ENCODE measurements at places on chromosomes 1 and 21.

- H3K27me3 ChIP-seq: no peaks in the 10 kb centered on the region
- H3K4me3 ChIP-seq: no peak overlapping the region
- DNase-seq: peak; percentile 82
- peaks cover 33% of the 10 kb centered on the region for H3K36me3 ChIP-seq
- H3K4me1 ChIP-seq: peaks cover 31% of the 10 kb centered on the region
- peak overlapping the region; percentile 79 for H3K27ac ChIP-seq
Observed at GRCh38 chr1:223739366-223740037, 27.2 kb downstream of the CAPN2 start.

GRCh38 chr1:167076136-167076710, 14.0 kb downstream of the GPA33 start:
- H3K4me1 ChIP-seq: no peaks in the 10 kb centered on the region
- no peak overlapping the region for H3K4me3 ChIP-seq
- H3K27ac ChIP-seq: no peak overlapping the region
- no peaks in the 10 kb centered on the region for H3K27me3 ChIP-seq
- H3K36me3 ChIP-seq: no peaks in the 10 kb centered on the region

DNA sequence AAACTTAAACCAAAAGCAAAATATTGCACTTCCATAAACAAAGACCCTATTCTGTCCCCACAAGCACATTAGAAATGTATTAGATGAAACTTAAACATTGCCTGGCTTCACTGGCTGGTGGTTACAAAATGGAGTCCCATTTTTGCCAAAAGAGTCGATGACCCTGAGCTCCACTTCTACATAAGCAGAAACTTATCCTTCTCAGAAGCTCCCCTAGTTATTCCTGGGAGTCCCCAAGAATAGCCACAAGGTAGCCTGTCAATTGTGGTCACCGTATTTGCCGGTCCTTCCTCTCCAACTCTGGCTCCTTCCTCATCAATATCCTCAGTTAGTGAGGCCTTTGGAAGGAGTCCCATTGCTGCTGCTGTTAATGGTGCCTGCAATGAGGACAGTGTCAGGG, 37.3 kb downstream of the CDCP2 start:
- no peak overlapping the region for H3K27ac ChIP-seq
- no peak for DNase-seq
- no peak overlapping the region for H3K4me3 ChIP-seq
- no peaks in the 10 kb centered on the region for H3K4me1 ChIP-seq
- H3K36me3 ChIP-seq: no peaks in the 10 kb centered on the region

- DNase-seq: no peak
- H3K4me3 ChIP-seq: no peak overlapping the region
- no peak overlapping the region for H3K27ac ChIP-seq
- peaks cover 12% of the 10 kb centered on the region for H3K36me3 ChIP-seq
- H3K27me3 ChIP-seq: no peaks in the 10 kb centered on the region
Observed at GRCh38 chr1:162570718-162571117, 9.2 kb downstream of the UAP1 start.

GRCh38 chr1:237562242-237562823, 328.4 kb downstream of the ZP4 start:
- no peaks in the 10 kb centered on the region for H3K4me1 ChIP-seq
- no peaks in the 10 kb centered on the region for H3K36me3 ChIP-seq
- no peaks in the 10 kb centered on the region for H3K27me3 ChIP-seq
- H3K27ac ChIP-seq: no peak overlapping the region

DNA sequence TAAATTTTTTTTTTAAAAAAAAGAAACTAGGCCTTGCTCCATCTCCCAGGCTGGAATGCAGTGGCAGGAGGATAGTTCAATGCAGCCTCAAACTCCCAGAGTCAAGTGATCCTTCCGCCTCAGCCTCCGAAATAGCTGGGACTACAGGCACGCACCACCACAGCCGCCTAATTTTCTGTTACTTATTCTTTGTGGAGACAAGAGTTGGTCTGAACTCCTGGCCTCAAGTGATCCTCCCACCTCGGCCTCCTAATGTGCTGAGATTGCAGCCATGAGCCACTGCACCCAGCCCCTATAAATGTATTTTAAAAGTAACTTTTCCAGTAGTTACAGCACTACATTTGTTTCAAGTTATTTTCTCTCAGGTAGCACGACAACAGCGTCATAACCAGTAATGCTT, 2.3 kb downstream of the BRWD1 start:
- no peak overlapping the region for H3K27ac ChIP-seq
- H3K27me3 ChIP-seq: no peaks in the 10 kb centered on the region
- DNase-seq: no peak
- H3K4me3 ChIP-seq: no peak overlapping the region

DNA sequence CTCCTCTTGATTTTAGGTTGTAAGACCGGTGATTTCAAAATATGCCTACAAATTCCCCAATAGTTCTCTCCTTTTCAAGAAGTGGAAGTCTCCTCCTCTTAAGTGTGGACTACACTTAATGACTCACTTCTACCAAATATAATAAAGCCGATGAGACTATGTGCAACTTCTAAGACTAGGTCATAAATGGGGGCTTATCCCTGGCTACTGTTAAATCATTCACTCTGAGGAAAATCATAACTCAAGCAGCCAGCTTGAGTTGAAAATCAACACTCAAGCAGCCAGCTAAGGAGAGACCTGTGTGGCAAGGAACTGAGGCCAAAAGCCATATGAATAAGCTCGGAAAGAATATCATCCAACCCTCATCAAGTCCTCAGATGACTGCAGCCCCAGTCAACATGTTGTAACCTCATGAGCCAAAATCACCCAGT, 49.6 kb upstream of the PSMG1 start:
- no peak for DNase-seq
- no peak overlapping the region for H3K4me3 ChIP-seq
- no peak overlapping the region for H3K27ac ChIP-seq

GRCh38 chr1:182374101-182374834, 17.3 kb downstream of the GLUL start:
- no peaks in the 10 kb centered on the region for H3K36me3 ChIP-seq
- no peaks in the 10 kb centered on the region for H3K27me3 ChIP-seq
- H3K27ac ChIP-seq: no peak overlapping the region

- no peaks in the 10 kb centered on the region for H3K36me3 ChIP-seq
- no peaks in the 10 kb centered on the region for H3K27me3 ChIP-seq
- H3K4me1 ChIP-seq: no peaks in the 10 kb centered on the region
- no peak overlapping the region for H3K4me3 ChIP-seq
Observed at GRCh38 chr21:26715878-26716506, 129.2 kb downstream of the ADAMTS1 start.

DNA sequence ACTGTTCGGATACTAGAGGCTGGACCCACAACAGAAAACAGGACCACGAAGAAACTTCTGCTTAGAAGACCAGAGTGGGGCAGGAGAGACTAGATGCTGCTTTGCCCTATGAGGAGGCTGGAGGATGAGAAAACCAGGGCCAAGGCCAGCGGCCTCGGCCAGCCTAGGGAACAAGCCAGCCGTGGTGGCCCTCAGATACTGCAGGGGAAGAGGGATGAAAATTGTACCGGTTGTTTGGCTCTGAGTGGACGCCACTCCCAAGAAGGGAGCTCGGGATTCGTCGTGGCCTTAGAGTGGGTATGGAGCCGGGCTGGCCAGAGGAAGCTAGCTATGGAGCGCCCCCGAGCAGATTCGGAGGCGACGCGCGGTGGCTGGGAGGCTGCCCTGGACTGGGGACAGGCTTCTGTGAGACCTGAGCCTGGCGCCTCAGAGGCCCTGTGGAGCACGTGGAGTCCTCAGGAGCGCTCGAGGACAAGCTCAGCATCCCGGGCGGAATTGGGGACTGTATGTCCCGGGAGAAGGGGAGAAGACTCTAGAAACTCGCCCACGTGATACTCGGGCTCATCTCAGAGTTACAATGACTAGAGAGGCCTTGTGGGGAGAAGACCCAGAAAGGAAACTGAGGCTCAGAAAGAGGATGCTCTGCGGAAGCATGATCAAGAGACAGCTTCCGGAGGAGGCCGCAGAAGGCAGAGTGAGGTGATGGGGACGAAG, 2.8 kb downstream of the PRRX1 start:
- H3K4me1 ChIP-seq: peaks cover 12% of the 10 kb centered on the region
- H3K36me3 ChIP-seq: no peaks in the 10 kb centered on the region
- DNase-seq: no peak
- H3K27me3 ChIP-seq: peaks cover 88% of the 10 kb centered on the region
- no peak overlapping the region for H3K4me3 ChIP-seq
